ENCODE measurements at places on chromosomes 6 and 20.
A peak's percentile ranks its signal among the peaks of the same experiment; 100 is the strongest.

DNA sequence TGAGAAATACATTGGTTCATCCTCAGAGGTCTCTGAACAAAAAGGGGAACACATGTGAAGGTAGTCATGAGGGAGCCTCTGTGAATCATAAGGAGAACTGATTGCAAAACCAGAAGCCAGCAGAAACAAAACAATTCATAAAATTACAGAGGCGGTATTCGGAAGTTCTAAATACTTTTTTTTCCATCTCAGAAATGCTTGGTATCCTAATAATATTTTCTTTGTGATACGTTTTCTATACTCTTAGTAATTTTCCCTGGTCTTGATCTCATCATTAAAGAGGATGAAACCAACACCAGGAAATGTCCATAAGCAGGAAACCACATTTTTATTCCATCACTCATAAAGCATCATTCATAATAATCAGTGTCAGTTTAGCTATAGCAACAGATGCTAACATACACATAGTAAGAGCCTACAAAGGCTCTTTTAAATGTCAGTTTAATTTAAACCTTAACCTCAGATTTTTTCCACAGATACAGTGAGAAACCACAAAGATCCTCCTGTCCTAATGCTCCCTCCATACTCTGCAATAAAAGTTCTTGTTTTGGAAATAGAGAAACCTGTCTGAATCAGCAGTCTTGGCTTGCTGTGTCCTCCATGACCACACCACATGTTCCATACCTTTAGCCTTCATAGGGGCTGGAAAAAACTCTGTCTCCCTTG lies 29.2 kb downstream of the SGK1 start:
- DNase-seq = peak; percentile 77

DNA sequence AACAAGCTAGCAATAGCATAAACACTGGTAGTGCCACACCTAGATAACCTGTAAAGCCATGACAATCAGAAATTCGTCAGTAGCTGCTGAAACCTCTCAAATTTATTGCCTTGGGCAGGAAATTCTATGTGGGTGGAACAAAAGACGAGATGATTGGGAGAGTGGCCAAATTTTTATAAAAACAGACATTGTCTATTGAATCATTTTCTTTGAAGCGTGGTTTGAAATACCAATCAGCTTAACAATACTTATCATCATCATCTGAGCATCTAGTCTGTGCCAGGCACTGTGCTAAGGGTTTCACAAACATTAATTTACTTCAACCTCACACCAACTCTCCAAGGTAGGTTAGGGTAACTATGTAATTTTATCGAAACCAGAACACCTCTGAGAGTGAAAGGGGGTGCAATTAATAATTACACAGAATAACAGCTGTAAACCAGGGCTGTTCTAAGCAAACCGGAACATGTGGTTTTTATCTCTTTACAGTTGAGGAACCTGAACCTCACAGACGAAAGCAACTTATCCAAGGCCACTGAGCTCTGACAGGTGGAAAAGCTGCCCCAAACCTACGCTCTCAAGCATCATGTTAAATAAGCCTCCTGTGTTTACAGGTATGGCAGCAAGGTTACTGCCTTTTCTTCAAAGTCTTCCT lies 43.4 kb downstream of the NHSL1 start:
- peak; percentile 80 for DNase-seq

DNA sequence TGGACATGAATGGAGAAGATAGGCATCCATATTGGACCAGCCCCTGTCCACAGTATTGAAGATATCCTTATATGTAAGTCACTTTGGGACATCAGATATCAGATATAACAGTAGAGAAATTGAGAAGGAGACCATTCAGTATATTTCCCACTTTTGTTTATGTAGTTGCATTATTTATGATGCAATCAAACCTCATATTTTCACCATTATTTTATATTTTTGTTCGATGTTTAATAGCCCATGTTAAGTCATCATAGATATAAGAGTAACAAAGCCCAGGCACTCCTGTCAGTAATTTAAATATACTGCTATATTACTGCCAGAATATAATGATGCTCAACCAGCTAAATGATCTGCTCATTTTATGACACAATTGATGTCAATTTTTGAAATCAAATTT lies 744.5 kb upstream of the EPHA7 start:
- no peak for DNase-seq

DNA sequence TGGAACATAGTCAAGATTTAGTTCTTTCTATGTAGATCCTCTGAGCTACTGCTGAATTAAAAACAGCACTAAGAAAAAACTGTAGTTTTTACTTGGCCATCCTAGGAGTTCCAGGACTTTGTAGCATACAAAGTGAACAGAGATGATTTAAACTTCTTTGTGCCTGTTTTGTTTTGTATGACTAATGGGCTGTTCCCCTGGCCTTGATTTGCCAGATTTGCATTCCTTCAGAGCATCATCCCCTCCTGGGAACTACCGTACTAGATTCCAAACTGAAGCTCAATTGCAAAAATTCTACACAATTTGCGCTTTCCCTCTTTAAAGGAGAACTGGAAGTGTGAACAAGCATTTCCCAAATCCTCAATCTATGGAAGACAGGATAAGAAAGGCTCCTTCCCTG lies 23.1 kb downstream of the ACOT13 start:
- no peak for DNase-seq

GRCh38 chr6:115666997-115667396 lies 393.7 kb downstream of the FRK start:
- no peak for DNase-seq

DNA sequence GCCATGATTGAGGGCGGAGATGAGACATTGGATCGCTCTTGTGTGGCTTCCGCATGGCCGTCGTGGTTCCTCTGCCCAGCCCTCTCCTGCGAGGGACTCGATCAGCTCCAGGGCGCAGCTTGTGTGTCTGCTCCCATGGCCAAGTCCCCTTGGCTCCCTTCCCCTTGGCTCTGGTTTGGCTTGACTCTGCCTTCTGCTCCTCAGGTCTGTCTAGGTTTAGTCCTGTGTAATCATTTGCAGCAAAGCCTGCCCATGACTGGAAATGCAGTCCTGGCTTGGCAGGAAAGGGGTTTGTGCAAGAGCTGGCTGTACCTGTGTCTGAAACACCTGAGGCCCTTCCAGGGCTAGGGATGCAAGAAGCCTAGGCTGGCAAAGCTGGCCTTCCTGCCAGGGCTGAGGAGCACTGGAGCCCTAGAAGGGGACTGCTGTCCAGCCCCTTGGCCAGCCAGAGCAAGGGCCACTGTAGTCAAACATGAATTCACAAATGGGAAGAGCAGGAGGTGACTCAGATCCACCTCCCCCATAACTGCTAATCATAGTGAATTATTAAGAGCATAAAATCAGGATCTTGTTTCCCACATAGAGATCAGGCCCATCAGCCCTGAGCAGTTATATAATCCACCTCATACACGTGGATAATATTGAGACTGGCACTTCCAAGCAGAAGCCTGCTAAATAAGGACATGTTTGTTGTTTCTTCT lies 196.8 kb downstream of the FARS2 start:
- peak; percentile 29 for DNase-seq

- no peak for DNase-seq
Observed at GRCh38 chr20:3577366-3577765, 85.8 kb downstream of the GFRA4 start.

GRCh38 chr20:51510169-51510568 lies 32.4 kb downstream of the NFATC2 start:
- no peak for DNase-seq

- DNase-seq = peak; percentile 45
Observed at GRCh38 chr20:20130399-20130798, 78.1 kb downstream of the CFAP61 start.

- no peak for DNase-seq
Observed at GRCh38 chr6:105753207-105753606, 332.9 kb upstream of the PRDM1 start.

GRCh38 chr20:33460711-33461110 lies 17.1 kb upstream of the SNTA1 start:
- no peak for DNase-seq

GRCh38 chr6:70706491-70707123 lies 38.9 kb downstream of the SMAP1 start:
- DNase-seq = peak; percentile 74

DNA sequence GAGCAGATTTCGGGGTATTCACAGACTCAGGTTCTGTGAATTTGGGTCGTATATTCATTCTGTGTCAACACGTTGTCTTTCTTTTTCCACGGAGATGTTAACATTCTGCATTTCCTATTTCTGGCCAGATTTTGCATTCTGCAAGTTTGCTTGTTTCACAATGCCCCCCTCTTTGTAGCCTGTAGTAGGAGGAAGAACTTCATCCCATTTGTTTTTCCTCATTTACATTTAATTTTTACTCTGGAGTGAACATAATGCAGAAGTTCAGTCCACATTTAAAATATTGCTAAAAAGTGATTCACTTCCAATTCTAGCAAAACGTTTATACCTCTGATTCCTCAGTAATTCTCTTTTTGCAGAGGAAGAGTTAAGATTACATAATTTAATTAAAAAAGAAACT lies 12.9 kb downstream of the TAGAP start:
- no peak for DNase-seq

- DNase-seq = peak; percentile 64
Observed at GRCh38 chr6:107319906-107320530, 139.3 kb downstream of the PDSS2 start.

DNA sequence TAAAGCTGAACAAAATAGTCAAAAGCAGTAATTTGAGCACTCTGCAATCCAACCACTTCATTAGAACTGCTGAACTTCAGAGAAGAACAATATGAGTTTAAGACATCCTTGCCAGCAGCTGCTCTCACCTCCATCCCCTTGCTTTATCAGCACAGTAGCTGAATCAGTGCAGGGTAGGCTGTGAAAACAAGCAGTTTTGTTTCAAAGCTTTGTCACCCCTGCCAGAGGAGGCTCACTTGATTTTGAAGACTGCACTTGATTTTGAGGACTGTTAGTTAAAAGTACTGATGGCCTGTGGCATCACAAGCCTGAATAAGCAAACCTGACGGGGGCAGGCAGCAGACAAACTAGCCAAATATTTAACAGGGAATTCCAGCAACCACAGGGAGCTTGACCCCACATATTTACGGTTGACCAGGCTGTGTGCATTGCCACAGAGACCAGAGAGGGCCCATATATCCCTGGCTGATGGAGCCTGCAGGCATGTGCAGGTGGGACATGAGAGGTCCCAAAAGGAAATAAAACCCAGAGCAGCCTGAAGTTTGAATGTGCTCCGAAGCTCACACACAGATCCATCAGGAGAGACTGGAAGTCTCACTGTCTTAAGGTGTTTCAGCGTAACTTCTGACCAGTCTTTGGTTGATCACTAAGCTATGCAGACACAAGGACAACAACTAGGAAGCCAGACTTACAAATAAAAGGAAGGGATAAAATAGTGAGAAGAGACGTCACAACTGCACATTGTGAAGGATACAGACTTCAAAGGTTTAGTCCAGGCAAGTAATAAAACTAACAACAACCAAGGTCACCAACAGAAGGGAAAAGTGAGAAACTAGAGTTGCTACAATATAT lies 97.4 kb downstream of the PDSS2 start:
- no peak for DNase-seq

DNA sequence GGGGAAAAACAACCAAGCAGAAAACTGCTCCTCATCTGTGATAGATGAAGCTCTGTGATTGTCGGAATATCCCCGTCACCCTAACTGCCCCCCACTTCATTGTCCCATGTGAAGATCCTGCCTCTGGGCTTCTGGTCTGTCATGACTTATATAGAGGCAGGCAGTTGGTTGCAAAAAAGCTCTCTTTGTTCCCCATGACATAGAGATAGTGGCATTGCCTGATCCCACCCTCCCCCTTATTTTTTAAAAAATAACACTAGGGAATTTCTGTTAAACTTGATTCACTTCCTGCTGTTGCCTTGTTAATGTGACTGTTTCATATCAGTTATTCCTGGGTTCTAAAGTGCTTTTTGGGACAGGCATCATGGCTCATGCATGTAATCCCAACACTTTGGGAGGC lies 203.1 kb downstream of the JARID2 start:
- peak; percentile 30 for DNase-seq

DNA sequence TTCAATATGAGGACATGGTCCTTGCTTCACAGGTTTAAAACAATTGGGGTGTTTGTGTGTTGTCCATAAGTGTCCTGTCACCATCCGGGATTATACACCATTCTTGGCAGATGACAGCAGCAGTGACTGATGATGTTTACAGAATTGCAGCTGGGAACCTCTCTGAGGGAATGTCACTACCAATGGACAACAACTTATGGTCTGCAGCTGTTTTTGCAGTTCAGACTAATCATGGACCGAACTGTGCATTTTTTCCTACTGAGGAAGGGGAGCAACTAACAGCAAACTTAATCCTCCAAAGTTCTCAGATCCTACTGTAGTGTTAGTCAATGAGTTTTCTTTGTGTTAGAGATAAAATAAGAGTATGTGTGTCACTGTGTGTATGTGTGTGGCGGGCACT lies 26.0 kb downstream of the FAM229B start:
- DNase-seq = no peak

DNA sequence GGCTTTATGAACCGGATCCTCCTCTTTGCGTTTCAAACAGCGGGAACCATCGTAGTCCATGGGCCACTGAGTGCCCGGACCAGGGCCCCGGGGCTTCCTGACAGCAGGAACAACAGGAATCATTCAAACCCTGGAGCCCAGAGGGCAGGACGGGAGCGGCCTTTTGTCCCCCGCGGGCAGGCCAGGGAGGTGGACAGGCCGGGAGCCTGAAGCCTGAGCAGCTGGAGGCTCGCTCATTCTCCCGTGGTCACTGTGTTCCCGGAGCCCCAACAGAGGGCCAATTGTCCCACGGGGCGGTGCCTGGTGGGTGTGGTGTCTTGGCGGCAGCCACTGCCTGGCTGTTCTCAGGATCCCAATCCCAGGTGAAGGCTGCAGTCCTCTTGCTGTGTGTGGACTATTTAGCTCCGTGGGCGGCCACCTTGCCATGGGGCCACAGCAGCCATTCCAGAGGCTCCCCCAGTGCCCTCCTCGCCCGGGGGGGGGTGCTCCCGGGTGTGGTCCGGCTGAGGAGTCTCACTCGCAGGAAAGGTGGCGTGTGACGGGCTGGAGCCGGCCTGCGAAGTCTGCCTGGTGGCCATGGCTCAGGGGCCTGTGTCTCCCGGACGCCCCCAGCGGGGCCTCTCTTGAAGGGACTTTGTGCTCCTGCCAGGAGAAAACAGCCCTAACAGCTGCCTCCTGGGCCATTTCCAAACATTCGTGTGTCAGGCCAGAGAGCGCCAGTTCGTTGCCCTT lies 77.2 kb upstream of the BHLHE23 start:
- no peak for DNase-seq

GRCh38 chr20:50628332-50628731 lies 63.0 kb downstream of the RIPOR3 start:
- DNase-seq = no peak

DNA sequence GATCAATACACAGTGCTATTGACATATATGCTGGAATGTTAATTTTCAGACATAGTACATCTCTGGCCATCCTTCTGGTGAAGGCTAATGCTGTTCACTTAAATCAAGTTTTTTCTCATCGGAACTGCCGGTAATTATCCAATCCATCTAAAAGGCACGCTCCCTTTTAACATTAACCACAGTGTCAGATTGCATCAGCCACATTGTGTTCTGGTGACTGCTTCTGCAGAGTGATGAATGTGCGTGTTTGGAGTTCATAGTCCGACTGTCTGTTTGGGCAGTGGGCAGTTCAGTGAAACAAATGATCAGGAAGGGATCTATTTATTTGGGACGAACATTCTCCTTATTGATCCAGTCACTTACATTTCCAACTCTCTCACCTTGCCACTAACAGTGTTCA lies 49.5 kb downstream of the SOBP start:
- no peak for DNase-seq
